ENCODE measurements at places on chromosomes 2 and 18.

DNA sequence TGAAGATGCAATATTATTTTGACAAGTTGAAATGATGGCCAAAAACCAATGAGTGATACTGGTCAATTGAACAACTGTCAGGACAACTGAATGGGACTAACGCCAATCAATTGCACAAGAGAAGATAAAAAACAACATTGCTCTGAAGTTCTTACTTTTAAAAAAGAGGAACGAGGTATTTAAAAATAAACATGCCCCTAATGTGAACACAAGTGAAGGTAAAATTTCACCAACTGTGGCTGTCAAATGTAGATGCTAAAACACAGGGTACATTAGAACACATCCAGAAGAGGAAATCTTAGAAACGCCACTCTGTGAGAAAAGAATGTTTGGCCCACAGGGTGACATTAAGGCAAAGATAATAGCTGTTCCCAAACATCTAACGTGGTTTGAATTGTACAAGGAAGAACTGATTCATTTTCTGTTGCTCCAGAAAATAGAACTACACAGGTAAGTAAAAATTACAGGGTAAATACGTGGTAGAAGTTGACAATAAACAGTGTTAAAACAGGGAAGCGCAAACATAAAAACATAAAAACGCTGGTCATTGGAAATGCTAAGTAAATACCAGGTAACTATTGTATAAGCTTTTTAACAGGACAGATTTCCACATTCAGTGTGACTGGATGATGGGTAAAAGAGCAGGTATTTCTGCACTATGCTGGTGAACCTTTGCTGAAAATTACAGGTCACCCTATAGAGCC is 20.3 kb downstream of the LONRF2 start:
- DNase-seq, result no peak

GRCh38 chr2:239391286-239392071 is 9.3 kb downstream of the HDAC4 start:
- no peak for DNase-seq

GRCh38 chr2:42980764-42981416 is 188.5 kb upstream of the HAAO start:
- no peak for DNase-seq

GRCh38 chr2:134558208-134558830 is 160.5 kb downstream of the TMEM163 start:
- no peak for DNase-seq

DNA sequence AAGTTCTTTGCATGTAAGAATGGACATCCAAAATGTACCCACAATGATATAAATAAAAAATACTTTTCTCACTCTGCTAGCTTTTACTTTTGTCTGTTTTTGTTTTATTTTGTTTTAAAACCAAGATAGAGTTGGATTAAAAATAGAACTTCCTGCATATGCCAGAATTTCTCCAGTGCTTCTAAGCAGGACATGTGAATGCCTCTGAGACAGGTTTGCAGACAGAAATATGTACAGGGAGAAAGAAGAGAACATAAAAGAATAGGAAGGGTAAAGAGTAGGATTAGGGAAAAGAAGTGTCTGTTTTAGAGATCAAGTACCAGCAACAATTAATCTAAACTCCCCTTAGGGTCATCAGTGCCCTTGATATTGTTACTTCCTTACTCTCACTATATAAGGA is 114.4 kb downstream of the BMPR2 start:
- no peak for DNase-seq

- DNase-seq, result no peak
Observed at GRCh38 chr2:160111951-160112798, 49.8 kb upstream of the PLA2R1 start.

DNA sequence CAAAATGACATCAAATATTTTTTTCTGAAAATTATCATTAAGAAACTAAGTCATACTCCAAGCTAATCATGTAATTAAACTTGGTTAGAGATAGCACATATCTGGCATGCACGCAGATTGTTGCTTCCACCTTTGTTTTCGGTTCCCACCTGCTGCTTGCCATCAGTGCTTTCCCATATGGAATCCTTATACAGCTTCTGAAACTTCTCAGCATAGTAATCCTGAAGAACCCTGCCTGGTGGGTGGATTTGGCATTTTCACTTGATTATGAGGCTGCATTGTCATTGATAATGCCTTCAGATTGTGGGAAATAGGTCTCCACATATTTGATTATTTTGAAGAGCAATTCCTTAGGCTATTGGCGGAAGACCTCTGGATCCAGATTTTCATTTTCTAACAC is 47.5 kb downstream of the ZC3H6 start:
- no peak for DNase-seq

Data from stimulated activated CD4-positive, alpha-beta T cell treated with anti-CD3 and anti-CD28 coated beads, TNF-alpha, amount 100 ng/mL, for 1 hour (primary cell).